ENCODE measurements at places on chromosomes 5 and 9. TPM values are rescaled to one million over a fixed set of nuclear protein-coding genes. Genes with fewer than 3 reads are reported as not detected.

NXNL2 gene
- 0.92 TPM for polyA plus RNA-seq

INSYN2B gene
- 0.46 TPM for polyA plus RNA-seq

SMC5 gene
- polyA plus RNA-seq, result 18.0 TPM

SPATA31E1 gene
- polyA plus RNA-seq, result not detected

DNA sequence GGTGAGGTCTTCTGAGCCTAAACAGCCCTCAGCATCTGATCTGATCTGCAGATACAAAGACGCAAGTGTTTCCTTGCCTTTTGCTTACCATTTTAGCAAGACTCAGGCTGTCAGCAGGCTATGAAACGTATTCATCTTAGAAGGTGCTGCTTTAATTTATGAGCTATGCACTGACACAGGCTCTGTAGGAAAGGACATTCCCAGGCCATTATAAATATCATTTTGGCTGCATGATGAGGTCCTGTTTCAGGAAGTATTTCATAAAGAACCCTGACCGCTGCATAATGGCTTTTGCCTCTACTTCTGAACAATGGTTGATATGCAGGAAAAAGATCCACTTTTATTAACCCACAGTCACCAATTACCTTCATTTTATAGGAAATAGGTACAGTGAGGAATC lies 98.4 kb upstream of the CAST start:
- no peak for DNase-seq

DNA sequence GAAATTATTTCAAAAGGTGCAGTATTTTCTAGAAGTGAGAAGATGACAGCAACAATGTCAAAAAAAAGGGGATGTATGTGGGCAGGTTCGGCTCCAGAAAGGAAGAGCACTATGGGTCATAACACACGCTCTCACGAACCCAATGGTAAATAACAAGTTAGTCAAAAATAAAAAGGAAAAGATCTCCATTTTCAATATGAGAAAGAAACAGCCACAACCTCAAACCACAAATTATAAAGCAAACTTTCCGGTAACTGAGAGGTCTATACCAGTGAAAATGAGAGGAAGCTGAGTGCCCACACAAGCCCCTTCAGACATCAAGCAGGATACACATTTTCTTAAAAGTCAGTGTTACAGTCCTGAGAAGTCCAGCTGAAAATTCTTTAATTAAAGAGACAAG lies 398.5 kb upstream of the RPS23 start:
- no peak for DNase-seq

DNA sequence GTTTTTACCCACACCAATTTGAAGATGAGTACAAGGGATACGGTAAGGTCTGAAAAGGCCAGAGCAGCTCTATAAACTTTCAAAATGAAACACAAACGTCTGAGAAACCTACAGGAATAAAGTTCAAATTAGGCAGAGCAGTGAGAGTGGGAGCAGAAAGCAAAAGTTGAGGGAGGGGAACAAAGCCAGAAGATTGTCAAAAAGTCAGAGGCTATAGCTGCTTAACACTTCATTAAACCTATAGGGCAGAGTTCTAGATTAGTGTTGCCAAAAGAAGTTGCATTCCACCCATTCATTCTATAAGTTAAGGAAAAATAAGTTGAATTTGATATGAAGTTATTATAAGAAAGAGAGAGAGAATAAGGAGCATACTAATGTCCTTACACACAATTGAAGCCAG lies 309.6 kb upstream of the CD180 start:
- DNase-seq, result no peak

GRCh38 chr5:116448450-116448849 lies 126.2 kb downstream of the SEMA6A start:
- DNase-seq, result no peak

DNA sequence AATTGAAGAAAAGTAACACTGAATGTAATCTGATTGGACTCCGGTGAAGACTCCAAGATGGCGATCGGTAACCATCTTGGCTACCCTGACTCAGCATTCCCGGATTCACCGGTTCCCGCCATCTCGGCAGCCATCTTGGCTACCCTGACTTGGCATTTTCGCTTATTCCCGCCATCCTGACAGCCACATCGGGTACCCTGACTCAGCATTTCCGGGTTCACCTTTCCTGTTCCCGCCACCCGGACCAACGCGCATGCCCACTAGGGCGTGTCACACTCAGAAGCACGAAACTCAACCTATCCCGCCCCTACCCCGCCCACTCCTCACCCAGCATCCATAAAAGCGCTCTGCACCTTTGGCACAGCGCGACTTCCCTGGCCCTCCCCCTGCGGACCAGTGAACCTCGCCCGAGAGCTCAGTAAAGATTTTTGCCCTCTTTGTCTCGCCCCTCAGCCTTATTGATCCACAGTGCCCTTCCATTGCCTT lies 17.2 kb downstream of the SPTLC1 start:
- no peak for DNase-seq

DNA sequence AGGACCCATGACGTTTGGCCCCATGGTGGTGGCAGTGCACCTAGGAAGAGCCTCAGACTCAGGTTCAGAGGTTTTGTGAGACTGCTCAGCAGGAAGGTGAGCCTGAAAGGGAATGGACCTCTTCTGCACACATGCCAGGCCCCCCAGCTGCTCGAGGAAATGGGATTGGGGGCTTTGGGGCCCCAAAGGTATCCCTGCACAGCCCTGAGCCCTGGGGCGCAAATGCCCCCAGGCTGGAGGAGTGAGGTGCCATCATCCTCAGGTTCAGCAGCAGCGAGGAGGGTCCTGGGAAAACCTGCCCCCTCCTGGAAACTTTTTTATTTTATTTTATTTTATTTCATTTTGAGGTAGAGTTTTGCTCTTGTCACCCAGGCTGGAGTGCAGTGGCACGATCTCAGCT lies 171.8 kb upstream of the MVB12B start:
- no peak for DNase-seq

GRCh38 chr9:92064711-92065110 lies 50.5 kb downstream of the SPTLC1 start:
- DNase-seq, result no peak

DNA sequence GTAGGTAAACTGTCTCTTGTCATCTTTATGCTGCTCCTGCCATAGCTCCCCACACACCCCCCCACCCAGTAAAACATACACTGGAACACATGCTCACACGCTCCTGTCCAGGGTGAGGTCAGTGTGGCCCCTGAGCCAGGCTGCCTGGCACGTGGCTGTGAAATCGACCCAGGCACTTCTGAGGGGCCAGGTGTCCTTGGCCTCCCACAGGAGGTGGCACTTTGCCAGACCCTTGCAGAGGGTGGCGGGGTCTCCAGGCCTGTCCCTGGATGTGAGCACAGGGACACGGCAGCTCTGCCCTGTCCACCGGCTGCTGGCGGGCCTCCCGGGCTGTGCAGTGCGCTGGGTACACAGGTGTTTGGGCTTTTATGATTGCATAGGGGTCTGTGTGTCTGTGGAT lies 10.0 kb upstream of the CRB2 start:
- no peak for DNase-seq

- no peak for DNase-seq
Observed at GRCh38 chr5:951940-952596, 56.5 kb upstream of the NKD2 start.

- DNase-seq, result no peak
Observed at GRCh38 chr9:90803860-90804593, 2.4 kb downstream of the SYK start.

- no peak for DNase-seq
Observed at GRCh38 chr9:134493461-134494272, 147.9 kb upstream of the COL5A1 start.

DNA sequence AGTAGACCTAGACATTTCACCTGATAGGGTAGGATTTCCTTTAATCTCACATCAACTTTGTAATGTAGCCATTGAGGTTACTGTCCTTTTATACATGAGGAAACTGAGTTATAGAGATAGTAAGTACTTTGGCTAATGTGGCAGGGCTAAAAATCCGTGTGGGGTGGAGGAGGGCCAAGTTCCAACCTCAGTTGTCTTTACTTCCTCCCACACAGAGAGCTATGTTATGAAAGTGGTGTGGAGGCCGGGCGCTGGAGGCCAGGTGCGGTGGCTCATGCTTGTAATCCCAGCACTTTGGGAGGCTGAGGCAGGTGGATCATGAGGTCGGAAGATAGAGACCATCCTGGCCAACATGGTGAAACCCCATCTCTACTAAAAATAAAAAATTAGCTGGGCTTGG lies 173.3 kb downstream of the PALM2AKAP2 start:
- no peak for DNase-seq

- no peak for DNase-seq
Observed at GRCh38 chr9:138033950-138034349, 156.4 kb downstream of the CACNA1B start.

DNA sequence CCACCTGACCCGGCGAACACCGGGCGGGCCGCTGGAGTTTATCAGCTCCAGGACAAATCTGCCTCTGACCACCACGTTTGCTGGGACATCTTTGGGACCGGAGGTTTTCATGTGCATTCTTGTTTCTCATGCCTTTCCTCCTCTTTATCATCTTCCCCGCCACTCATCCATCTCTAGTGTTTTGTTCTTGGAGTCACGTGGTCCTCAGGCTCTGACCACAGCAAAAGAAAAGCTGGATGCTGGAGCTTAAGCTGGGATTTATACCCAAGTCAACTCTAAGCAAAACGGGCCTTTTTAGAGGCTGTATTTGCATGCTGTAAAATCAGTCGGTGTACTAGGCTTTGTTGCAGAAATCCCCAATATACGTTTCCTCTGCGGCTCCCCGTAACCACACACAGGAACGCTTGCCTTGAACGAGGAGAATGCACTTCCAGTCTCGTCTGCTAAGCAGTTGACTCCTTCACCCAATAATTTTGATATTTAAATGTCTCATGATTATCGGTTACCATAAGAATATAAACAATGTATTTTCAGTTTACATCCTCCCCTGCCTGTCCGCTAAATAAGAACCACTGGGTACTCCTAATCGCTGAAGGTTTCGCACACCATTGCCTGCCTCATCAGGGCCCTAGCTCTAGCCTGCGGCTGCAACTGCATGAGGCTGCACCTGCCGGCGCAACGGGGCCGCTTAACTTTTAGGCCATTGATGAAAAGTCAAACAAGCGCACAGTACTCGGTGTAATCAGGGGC lies 560 bp upstream of the NDUFS6 start:
- DNase-seq, result peak; percentile 36

GRCh38 chr5:120624021-120624563 lies 160.0 kb downstream of the PRR16 start:
- DNase-seq, result no peak

DNA sequence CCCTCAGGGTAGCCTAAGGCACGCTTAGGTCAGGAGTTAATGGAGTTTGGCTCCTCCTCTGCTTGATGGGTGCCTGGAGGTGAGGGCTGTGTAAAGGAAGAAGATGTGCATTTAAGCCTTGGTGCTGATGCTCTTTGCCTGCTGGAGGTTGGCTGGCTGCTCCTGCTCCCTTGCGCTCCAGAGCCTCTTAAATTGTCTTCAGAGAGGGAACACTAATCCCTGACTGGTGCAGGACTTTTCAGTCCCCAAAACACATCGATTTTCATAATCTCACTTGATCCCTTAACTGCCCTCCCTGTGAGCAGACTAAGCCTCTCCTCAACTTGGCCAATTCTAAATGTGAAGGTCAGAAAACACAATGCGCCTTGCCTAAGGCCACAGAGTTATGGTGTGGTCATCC lies 16.2 kb upstream of the TCOF1 start:
- no peak for DNase-seq

DNA sequence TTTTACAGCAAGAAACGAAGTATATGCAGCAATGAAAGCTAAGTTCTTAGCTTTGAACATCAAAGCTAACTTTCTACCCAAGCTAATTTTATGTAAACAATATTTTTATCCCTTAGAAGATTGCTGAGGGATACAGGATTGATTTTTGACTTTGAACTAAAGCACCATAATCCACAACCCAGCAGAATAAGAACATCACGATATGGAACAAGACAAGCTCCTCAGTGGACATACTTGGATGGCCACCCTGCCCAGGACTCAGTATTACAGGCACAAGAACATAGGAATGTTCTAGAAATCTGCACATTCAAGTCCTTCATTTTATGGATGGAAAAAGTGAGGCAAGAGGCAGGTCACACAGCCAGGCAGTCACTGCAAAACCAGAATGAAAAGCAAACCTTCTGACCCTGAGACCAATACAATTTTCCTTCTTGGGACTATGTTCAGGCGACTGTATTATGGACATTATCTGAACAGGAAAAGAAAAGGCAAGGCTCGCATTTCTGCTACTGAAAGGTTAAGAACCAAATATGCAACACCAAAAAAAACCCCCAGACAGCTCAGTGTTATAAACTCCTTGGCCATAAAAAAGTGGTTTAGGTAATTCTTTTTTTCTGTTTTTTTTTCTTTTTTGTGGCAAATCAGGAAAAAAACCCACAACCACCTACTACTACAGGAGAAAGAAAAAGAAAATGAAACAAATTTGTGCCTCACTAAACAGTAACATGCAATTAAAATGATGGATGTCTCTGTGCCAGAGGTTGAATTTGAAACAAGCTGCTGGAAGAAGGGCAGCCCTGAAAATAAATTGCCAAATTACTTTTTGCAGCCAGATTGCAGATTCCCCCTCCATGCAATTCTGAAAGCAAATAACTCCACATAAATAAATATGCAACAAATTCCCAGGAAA lies 25.4 kb downstream of the EPB41L4B start:
- DNase-seq, result no peak

- no peak for DNase-seq
Observed at GRCh38 chr5:173864126-173865050, 23.8 kb upstream of the CPEB4 start.

- DNase-seq, result no peak
Observed at GRCh38 chr9:6843742-6844141, 86.0 kb downstream of the KDM4C start.

- DNase-seq, result no peak
Observed at GRCh38 chr9:5554254-5554653, 43.9 kb downstream of the PDCD1LG2 start.

- no peak for DNase-seq
Observed at GRCh38 chr5:110383231-110383630, 343.2 kb downstream of the TMEM232 start.

- no peak for DNase-seq
Observed at GRCh38 chr5:14153932-14154731, 11.0 kb downstream of the TRIO start.

- no peak for DNase-seq
Observed at GRCh38 chr5:152256580-152256979, 148.5 kb downstream of the NMUR2 start.

- peak; percentile 23 for DNase-seq
Observed at GRCh38 chr9:20620650-20621470, 1.4 kb downstream of the MLLT3 start.

DNA sequence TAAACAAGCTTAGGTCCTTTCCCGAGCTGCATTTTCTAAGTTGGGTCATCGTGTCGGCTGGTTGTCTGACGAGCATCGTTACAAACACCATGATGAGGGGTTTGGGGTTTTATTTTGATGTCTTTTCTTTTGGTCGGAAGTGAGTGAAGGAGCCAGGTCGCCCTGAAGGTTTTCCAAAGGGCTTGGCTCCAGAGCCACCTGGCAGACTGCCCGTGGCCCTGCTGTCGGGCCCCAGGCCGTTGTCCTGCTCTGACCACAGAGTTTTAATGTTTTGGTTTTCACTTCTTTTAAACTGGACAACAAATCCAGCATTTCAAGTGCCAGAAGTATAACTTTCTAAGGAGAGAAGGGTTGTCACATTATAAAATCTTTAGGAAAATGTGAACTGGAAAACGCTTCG lies 42.3 kb downstream of the TENT4A start:
- no peak for DNase-seq

Measured in A549 (cell line).